ENCODE measurements at places on chromosomes 6 and 20. TPM values are rescaled to one million over a fixed set of nuclear protein-coding genes. Genes with fewer than 3 reads are reported as not detected.

Gene LY6G6D
- total RNA-seq: not detected

- no peak for DNase-seq
Measured at GRCh38 chr6:20846602-20847028, 312.4 kb downstream of the CDKAL1 start.

- no peak for DNase-seq
Measured at GRCh38 chr20:31823360-31824124, 4.4 kb downstream of the MYLK2 start.

- DNase-seq: no peak
Measured at GRCh38 chr20:61259741-61260140, 7.7 kb downstream of the CDH4 start.

DNA sequence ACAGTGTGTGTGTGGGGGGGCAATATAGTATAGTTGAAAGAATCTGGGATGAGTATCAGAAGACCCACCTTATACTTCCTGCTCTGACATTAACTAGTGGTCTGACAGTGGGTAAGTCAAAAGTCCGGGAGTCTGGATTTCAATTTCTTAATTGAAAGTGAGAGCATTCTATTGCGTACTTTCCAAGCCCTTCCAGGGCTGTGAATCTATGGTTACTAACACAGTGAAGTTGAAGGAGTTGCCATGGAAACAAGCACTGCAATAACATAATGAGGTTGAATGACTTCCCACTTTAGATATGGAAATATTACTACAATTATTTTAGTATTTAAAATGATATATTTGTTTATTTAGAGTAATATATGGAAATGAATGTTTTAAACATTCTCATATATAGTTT, 80.2 kb downstream of the MLIP start:
- no peak for DNase-seq

Data from Right ventricle myocardium inferior (tissue), 1 donor.